ENCODE measurements at places on chromosomes 3 and 15. TPM values are rescaled to one million over a fixed set of nuclear protein-coding genes. Genes with fewer than 3 reads are reported as not detected.

GRCh38 chr3:186600896-186601295 lies 12.0 kb upstream of the AHSG start:
- DNase-seq = no peak

The MYLK gene
- 61.1 TPM for total RNA-seq

- no peak for DNase-seq
Observed at GRCh38 chr15:66144978-66145725, 108.4 kb downstream of the MEGF11 start.

The LSAMP gene
- total RNA-seq = 1.9 TPM

DNA sequence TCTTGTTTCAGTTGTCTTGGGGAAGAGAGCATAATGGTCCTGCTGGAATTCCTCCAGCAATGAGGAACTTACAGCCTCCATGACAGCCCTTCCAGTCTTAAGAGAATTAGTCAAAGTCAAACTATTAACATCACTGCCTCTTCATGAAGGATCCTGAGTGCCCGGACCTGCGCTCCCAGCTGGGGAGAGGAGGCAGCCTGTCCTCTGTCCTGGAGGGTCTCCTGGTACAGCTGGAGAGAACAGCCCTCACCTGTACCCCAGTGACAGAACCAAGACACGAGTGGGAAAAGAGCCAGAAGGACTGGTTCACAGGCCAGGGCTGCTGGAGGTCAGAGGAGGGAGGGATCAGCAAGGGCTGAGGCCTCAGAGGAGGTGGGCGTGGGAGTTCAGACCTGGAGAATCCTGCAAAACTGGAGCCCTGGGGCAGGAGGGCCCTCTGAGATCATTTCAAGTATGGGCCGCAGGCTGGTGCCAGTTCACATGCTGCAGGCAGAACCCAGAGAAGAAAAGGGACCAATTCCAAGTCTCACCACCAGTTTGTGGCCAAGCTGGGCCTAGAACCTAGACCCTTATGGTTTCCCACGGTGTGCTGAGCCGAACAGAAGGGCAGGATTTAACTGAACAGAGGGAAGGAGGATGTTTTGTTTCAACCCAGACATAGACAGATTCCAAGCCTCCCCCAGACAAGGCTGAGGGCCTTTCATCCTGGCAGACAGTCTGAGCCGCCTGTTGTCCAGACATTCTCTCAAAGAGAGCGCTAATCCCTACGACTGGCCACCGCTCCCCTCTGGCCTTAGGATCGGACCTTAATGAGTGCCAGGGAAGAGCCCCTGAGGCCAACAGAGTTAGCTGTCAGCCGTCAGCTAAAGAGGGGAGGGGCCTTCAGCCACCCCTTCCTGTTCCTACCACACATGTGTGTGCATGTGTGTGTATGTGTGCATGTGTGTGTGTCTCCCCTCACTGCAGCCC lies 18.2 kb downstream of the LOXL1 start:
- DNase-seq = no peak

- DNase-seq = no peak
Observed at GRCh38 chr3:62965311-62965710, 90.1 kb upstream of the CADPS start.

The AGBL1 gene
- not detected for total RNA-seq

DNA sequence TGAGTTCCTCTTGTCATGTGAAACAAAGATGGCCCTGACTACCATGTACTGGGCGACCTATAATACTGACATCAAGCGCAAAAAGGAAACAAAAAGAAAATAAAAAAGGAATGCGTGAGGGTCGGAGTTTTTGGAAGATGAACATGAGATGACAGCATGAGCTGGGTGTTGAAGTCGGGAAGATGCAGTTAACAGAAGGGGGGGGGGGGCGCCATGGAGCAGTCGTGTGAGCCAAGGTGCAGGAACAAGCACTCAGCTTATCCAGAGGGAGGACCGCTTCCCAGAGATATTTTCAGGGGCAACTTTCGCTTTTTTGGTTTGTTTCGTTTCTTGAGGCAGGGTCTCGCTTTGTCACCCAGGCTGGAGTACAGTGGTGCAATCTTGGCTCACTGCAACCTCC lies 110.2 kb downstream of the RORA start:
- no peak for DNase-seq

DNA sequence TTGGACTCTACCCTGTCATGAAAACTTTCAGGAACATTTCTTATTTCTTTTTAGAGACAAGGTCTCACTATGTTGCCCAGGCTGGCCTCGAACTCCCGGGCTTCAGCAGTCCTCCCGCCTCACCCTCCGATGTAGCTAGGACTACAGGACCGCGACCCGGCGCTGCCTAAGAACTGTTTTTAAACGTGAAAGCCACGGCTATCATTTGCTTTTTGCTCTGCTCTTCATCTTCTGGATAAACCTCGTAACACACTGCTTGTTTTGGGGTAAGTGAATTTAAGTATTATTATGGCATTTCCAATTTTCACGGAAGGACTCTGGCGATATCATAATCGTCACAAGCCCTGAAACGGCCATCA lies 14.3 kb upstream of the CCNL1 start:
- no peak for DNase-seq

DNA sequence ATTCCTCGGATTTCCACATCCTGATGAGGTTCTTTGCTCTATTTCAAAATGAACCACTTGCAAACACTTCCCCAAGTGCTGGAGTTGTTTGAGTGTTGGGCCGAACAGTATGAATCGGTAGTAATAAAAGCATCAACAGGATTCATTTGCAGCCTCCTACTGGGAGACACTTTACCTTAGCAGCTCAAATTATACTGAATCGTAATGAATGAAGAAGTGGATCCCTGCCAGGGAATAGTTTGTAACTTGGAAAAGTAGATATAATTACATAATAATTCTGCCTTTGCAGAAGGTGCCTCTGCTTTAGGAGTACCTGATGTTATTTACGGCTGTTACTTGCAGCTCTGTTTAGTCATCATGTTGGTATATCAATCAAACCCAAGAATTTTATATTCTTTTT lies 669.1 kb downstream of the CADM2 start:
- DNase-seq = no peak

Measured in omental fat pad (tissue), 4 donors.